ENCODE measurements at places on chromosomes 6 and 20.

DNA sequence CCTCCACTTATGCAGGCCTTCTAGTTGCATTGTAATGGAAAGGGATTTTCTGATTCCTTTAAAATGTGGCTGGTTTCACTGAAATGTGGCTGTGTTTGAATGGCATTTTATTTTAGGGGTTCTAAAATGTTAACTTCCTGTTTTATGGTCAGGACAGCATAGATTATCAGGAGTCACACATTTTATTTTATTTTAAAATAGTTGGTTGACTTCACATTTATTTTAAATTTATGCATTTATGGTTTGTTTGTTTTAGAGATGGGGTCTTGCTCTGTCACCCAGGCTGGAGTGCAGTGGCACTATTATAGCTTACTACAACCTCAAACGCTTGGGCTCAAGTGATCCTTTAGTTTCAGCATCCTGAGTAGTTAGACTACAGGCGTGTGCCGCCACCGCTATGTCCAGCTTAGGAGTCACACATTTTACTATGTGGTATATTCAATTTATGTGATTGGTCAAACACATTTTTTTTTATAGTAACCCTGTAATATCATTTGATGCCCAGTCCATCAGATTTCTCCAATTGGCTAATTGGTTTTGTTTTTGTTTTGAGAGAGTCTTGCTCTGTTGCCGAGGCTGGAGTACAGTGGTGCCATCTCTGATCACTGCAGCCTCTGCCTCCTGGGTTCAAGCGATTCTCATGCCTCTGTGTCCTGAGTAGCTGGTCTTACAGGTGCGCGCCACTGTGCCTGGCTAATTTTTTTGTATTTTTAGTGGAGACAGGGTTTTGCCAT lies 2.3 kb downstream of the DTD1 start:
- no peak for DNase-seq

- DNase-seq, result no peak
Observed at GRCh38 chr6:85677234-85677956, 34.7 kb upstream of the SYNCRIP start.

DNA sequence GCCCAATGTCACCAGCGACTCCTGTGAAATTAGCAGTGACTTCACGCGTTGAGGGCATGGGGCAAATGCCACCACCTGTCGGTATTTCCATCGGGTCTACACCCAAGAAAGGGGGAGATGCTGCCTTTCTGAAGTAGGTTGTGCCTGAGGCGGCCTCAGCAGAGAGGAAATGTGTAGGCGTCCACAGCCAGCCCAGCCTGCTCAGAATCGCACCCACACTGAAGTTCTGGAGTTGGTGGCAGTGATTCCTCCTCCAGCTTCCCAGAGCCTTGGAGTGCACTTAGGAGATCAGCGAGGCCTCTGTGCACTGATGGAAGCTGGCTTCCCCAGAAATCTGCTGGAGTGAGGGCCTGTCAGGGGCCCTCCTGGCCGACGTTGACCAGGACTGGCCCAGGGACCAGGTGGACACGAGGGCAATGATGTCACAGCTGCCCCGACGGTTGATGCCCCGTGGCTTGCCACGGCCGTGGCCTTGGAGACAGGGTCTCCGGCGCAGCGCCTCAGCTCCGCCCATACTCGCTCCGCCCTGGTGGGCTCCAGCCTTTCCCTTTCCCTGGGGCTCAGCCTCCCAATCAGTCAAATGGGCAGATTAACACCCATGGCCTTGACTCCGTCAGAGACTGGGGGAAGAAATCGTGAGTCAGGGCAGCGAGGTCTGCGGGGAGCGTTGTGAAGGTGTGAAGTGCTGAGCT lies 484.8 kb downstream of the PREX1 start:
- DNase-seq, result no peak

DNA sequence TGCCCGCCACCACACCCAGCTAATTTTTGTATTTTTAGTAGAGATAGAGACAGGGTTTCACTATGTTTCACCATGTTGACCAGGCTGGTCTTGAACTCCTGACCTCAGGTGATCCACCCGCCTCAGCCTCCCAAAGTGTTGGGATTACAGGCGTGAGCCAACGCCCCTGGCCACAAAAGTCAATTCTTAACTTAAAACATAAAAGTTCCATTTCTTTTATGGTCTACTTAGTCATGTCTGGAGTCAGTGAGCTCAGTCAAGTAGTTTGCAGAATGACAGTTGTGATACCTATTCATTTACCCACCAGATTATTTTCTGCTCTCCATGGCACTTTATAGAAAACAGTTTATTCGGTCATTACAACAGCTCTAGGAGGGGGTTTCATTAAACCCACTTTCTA lies 103.1 kb upstream of the ESR1 start:
- no peak for DNase-seq

- no peak for DNase-seq
Observed at GRCh38 chr6:24157886-24158285, 31.9 kb downstream of the NRSN1 start.

DNA sequence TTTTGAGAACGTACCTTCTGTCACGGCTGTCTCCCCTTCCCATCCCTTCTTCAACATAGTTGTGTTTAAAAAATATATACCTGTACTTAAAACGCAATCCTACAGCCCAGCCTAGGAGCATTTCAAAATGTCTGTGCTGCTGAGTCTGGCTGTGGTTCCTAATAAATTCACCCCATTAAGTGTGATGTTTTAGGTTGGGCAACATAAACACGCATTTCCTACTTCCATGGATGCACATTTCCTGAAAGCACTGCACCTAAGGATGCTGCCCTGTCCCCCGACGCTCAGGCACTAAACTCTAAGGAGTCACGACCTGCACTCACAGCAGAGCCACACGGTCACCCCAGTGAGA lies 1.2 kb downstream of the REV3L start:
- no peak for DNase-seq

GRCh38 chr6:28865401-28866204 lies 58.2 kb downstream of the TRIM27 start:
- peak; percentile 13 for DNase-seq

- DNase-seq, result no peak
Observed at GRCh38 chr6:44665143-44665542, 277.6 kb downstream of the CDC5L start.

DNA sequence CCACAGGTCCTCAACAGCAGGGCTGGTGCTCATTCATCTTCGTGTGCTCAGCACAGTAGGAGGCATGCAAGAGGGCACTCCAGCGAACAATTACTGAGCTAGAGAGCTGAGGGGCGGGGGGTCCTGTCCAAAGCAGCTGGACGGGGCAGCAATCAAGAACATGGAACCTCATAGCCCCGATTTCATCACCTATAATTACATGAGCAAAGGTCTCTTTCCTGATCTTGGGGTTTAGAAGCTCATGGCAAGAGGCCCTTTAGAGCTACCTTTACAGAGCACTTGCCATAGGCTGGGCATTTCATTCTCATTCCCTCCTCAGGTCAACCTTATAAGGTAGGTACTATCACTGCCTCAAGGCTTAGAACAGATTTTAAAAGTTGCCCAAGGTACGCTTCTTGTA lies 10.4 kb downstream of the MOCS1 start:
- no peak for DNase-seq

- DNase-seq, result no peak
Observed at GRCh38 chr6:170464524-170464979, 88.6 kb downstream of the PSMB1 start.

DNA sequence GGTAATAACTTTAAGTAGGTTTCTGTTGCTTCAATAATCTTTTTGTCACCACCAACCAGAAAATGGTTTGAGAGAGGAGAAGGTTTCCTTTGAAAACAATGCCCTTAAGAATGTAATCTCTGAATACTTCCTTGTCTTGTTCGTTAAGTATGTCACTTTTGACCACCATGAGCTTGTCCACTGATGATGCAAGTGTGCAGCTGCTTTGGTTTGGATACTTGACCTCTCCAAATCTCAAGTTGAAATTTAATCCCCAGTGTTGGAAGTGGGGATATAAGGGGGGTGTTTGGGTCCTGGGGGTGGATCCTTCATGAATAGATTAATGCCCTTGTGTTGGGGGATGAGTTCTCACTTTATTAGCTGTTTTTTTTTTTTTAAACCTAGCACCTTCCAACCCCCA lies 985.4 kb downstream of the EPHA7 start:
- DNase-seq, result no peak

- no peak for DNase-seq
Observed at GRCh38 chr6:1778686-1779235, 169.0 kb downstream of the FOXC1 start.

DNA sequence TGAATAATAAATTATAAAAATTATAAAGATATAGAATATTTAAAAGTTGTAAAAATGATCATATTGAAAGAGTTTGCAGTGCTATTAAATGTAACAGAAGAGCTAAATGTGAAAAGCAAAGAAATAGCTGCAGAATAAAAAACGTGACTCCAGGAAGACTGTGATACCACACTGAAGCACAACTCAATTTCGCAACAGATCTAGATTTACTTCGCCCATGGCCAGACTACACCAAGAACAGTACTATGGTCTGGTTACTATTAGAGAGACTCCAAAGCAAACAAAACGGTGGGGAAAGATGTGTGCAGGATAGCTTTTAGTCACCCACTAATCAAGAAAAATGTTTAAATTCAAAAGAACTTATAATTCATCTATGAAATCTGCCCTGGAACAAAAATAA lies 1.9 kb downstream of the CHD6 start:
- no peak for DNase-seq

- no peak for DNase-seq
Observed at GRCh38 chr6:52312461-52312860, 27.9 kb upstream of the MCM3 start.

DNA sequence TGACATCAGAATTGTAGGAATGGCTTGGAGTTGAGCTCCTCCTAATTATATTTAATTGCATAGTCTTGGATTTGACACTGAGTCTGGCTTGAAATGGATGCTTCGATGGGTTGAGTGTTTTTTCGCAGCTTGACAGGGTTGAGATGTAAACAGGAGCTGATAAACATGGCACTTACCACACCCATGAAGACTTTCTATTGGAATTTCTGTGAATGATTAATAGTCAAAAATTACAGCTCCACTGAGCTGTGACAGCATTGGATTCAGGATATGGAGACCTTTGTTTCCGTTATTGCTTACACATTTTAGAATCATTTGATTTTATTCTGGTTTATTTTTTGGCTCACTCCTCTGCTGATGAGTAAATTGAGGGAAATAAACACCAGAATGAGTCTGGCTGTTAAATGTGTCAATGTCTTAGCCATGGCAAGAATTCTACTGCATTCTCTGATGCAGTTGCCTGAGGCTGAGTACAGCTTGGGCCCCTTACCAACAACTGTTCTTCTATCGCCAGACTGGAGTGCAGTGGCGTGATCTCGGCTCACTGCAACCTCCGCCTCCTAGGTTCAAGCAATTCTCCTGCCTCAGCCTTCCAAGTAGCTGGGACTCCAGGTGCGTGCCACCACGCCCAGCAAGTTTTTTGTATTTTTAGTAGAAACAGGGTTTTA lies 128.1 kb upstream of the DOK5 start:
- DNase-seq, result no peak

- peak; percentile 50 for DNase-seq
Observed at GRCh38 chr6:11381801-11382513, 149.5 kb upstream of the NEDD9 start.

GRCh38 chr20:43669332-43669731 lies 2.4 kb downstream of the MYBL2 start:
- DNase-seq, result no peak

- DNase-seq, result no peak
Observed at GRCh38 chr6:17096096-17096495, 5.8 kb upstream of the STMND1 start.

GRCh38 chr20:5212907-5213487 lies 86.2 kb downstream of the CDS2 start:
- DNase-seq, result no peak

- no peak for DNase-seq
Observed at GRCh38 chr20:8658103-8658502, 410.8 kb upstream of the PLCB4 start.

DNA sequence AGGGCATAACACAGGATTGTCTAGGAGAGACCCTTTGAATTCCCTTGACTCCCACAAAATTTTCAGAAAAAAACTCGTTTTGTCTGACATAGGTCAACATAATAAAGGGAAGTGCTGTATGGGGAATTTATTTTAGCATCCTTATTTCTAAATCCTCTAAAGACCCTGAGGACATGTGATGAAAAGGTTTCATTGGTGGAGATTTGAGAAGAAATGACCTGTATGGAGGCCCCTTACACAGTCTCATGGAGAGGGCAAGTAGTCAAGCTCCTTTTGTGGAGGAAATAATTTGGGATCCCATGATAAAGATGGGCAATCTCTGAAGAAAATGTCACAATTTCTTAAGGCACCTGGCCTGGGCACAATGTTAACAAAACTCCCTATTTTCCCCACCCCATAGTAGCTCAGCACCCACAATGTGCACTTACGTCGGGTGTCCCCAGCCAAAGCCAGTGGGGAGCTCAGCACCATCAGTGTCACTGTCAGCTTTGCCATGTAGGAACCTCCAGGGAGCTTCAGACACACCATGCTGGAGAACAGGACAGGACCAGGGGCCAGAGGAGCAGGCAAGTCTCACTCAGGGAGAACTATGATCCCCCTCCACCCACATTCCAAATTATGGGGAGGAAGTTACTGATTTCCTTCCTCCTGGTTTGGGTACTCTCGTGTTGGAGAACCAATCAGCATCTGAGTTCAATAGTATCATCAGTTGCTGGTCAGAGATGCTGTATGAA lies at the start of gene HLA-DRB5:
Gene HLA-DRB5 (minus strand): TSS at position 591 of the 734 bp plus-strand sequence. CDS start 63 bp downstream, at position 528.
- DNase-seq, result peak; percentile 1

DNA sequence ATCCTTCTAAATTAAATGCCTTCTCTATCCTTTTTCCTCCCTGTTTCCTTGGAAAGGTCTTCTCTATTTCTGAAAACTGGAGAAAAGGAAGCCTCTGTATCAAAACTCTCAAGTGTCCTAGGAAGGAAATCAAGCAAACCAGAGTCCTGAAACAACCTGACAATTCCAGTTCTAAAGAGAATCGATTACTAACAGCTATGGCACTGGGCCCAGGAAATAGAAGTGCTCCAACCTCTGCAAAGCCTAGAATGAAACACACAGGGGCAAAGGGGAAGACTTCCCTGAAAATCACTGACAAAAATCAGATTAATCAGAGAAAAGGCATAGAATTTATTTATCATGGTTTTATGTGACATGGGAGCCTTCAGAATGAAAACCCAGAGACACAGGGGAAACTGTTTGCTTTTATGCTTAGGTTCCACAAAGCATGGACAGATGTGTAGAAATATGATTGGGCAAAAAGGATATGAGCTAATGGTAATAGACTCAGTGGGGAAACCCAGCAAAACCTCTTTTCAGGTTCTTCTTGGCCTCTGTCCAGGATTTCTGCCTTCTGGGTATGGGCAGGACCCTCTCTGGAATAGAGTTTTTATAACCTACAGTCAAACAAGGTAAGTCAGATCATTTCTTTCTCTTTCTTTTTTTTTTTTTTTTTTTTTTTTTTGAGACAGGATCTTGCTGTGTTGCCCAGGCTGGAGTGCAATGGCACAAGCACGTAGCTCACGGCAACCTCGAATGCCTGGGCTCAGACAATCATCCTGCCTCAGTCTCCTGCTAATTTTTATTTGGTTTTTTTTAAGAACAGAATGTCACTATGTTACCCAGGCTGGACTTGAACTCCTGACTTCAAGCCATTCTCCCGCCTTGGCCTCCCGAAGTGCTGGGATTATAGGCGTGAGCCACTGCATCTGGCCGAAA lies 91.7 kb downstream of the CD24 start:
- DNase-seq, result no peak

DNA sequence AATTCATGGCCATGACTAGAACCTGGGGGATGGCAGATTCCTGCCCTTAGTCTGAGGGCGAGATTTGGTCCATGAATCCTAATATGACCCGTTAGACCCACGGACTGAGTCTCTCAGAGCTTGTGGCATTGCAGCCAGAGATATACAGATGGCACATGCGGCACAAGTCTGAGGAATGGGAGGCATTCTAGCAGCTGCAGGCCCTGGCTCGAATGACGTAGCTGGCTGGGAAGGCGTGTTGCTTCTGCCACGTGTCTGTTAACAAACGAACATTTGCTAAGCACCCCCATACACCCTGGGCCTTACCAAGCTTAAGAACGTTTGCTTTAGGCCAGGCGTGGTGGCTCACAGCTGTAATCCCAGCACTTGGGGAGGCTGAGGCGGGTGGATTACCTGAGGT lies 68.0 kb downstream of the CD164 start:
- no peak for DNase-seq

Measured in stimulated activated CD8-positive, alpha-beta memory T cell treated with anti-CD3 and anti-CD28 coated beads, Interleukin-12 subunit alpha, Interleukin-12 subunit beta, amount 100 ng/mL, for 1 hour (primary cell).